Psoas muscle (tissue), 8 donors: ENCODE measurements at places on chromosomes 11 and 22. TPM values are rescaled to one million over a fixed set of nuclear protein-coding genes. Genes with fewer than 3 reads are reported as not detected.

Gene TSSK2
- total RNA-seq: not detected

DNA sequence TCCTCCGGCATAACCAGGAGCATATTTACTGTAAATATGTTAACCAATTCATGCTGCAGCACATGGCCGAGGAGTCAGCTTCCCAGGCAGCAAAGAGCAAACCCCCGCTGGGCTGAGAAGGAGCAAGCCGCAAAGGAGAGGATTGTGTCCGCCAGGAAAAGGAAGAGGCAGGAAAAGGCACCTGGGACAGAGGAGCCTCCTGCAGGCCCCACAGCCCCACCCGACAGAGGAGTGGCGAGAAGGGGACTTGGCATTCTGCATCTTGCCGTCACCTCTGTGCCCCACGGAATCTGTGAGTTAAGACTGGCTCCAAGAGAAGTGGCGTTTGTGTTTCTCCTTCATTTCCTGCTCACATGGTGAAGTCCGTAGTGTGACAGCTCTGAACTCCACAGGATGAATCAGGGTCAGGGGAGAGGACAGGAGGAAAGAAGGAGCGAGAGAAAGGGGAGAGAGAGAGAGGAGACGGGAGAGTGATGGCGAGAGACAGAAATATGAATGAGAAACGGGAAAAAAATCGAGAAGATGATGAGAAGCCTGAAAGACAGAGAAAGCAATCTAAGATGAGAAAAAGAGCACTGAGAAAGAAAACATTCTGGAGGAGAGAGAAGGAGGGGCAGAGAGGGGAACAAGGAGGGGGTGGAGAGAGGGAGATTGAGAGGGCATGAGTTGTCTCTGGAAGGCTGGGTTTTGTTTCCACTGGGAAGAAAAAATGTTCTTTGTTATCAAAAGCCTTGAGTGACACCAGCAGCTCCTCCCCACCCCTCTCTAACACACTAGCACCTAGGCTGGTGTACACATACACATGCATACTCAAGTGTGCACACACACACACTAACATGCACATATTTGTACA is 489.6 kb downstream of the MN1 start:
- DNase-seq: no peak

GRCh38 chr11:71543866-71544265 is 4.4 kb upstream of the KRTAP5-9 start:
- DNase-seq: no peak

DNA sequence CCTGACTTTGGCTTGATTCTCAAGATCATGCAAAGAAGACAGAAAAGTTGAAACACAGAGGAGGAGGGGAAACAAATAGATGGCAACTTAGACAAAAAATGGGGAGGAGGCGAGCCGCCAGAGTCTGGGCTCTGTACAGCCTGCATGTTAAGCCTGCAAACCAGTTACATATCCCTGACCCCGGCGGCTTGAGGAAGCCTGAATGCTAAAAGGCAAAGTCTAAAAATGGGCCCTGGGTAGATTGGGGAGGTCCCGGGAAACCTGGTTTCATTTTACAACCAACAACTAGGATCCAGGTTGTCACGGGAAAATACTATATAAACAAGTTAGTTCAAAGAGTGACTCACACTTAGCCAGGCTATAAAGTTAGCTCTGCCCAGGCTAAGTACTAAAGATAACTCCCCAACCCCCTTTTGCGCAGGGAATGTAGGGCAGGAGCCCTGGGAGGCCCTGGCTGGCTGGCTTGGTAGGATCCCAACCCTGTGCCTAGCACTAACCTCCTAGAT is 18.8 kb upstream of the ZBTB16 start:
- peak; percentile 73 for DNase-seq

GRCh38 chr11:68792400-68792966 is 41.2 kb upstream of the TESMIN start:
- no peak for DNase-seq
